CD8-positive, alpha-beta memory T cell (primary cell): ENCODE measurements at places on chromosomes 12 and 14.

GRCh38 chr14:51960866-51961265 lies 28.5 kb upstream of the RTRAF start:
- no peak for DNase-seq

DNA sequence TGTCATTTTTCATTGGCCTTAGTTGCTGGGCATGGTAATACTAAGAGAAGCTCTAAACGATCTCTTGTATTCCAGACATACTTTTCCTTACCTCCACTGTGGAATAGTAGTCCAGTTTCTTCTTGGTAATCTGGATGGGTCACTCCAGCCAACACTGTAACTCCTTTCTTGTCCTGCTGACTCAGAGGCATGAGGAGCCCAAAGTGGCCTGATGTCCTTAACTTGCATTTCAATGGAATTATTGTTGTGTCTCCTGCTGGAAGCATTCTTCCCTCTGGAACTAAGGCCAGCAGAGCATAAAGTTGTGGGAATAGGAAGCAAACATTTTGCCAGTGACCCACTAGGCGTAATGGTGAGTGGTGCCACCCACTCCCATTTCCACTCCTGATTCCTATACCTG lies 33.1 kb downstream of the DAAM1 start:
- no peak for DNase-seq

DNA sequence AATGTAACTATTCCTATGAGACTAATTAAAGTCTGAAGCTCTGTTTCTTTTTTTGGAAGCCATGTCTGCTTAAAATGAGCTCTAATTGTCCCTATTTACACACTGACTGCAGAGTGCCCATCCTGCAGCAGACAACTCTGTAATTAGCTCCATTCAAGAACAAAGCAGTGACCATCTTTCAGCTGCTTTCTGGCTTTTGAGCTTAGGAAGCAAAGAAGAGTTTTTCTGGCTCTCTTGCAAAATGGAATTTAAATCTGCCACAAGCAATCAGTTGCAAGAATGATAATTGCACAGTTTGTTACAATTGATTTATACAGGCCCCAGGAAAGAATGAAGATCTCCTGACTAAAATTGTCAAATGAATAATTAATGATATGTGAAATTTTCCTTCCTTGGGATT lies 83.4 kb downstream of the GAS2L3 start:
- no peak for DNase-seq

- DNase-seq, result peak; percentile 12
Observed at GRCh38 chr12:50057000-50057841, at the start of gene ASIC1. ASIC1 (plus strand) TSS chr12:50057596; CDS start chr12:50058767, 1,171 bp downstream.

DNA sequence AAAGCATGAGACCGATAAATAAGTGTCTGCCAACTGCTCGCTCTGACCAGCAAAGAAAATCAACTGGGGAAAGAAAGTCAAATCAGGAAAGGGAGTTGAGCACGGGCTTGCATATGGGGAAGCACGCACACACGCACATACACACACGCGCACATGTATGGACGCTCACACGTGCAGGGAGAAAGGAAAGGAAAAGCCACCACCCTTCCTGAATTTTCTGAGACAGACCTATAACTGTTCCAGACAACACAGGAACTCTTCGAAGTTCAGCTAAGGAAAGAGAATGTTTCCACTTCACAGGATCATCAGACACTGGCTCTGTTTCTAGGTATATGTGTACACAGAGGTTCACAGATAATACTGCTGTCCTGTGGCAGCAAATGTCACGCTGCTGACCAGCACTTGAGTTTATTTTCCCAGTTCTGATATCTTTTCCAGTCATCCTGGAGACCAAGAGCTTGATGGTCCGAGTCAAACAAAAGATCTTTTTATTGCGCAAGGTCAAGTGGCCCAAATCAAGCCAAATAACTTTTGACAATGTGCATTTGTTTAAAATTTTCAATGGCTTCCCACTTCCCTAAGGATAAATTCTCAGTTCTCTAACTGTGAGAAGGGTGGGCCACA lies 82.1 kb upstream of the TMCC3 start:
- no peak for DNase-seq

DNA sequence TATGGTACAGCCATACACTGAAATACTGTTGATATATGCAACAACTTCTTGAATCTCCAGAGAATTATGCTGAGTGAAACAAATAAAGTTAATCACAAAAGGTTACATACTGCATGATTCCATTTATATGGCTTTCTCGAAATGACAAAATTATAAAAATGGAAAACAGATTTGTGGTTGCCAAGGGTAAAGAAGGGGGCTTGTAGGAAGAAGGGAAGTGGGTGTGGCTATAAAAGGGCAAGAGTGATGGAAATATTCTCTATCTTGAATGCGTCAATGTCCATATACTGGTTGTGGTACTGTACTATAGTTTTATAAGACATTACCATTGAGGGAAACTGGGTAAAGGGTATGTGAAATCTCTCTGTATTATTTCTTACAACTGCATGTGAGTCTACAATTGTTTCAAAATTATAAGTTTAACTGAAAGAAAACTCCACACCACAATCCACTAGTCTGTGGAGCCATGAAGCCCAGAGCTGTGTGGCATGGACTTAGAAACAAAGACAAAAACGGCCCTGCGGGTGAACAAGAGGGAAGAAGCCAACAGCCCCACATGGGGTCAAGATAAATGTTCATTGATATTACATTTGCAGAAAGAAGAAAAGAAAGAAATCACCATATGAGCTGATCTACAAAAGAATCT lies 18.3 kb upstream of the TSPAN11 start:
- no peak for DNase-seq

DNA sequence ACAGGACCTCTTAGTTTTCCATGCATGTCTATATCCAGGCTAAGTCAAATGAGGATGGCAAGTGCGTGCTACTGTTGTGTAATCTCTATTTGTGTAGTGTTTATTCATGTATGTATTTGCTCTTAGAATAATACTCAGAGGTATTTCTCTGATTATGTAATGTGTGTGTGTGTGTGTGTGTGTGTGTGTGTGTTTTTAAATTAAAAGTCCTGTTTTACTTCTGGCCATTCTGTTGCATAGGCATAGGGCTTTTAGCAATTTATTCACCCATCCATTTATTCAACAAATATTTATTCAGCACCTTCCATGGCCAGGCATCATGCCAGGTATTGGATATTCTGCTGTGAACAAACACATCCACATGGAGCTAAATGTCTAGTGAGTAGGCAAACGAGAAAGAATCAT lies 63.5 kb downstream of the PELI2 start:
- no peak for DNase-seq

GRCh38 chr12:22687361-22688076 lies 62.5 kb downstream of the ETNK1 start:
- DNase-seq, result no peak

GRCh38 chr12:79747274-79747673 lies 56.5 kb upstream of the PAWR start:
- DNase-seq, result no peak

DNA sequence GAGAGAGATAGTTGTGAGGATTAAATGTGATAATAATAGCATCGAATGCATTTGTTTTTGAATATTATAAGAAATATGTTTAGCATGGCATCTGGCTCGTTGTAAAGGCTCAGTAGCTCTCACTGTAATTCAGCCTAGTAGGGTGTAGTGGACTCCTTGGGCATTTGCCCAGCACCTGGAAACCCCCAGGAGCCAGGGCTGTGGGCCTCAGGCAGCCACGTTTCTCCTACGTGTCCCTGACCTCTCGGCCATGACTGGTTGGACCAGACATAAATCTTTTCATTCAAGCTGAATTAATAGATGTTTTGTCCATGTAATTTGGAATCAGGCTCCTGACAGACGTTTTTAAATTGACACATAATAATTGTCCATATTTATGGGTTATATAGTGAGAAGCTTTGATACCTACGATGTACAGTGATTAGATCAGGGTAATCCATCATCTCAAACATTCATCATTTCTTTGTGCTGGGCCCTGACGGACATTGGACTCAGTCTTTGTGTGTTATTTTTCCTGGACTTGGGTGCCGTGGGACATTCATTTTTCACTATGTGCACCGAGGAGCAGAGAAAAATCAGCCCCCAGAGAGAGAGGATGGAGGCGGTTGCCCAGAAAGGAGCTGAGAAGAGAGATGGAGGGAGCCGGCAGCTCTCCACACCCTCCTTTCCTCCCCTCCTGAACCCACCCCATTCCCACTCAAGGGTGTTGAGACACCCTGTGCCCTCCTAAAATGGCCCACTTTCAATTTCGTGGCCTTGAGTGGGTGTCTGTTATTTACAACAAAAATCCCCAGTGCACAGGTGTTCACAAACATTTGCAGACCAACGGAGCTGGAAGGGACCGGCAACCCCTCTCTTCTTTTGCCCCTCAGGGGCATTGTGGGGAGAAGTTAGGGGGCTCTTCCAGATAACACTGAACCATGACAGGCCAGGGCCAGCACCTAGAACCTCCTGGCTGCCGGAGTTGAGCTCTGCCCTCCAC lies 296.4 kb downstream of the DPF3 start:
- no peak for DNase-seq

DNA sequence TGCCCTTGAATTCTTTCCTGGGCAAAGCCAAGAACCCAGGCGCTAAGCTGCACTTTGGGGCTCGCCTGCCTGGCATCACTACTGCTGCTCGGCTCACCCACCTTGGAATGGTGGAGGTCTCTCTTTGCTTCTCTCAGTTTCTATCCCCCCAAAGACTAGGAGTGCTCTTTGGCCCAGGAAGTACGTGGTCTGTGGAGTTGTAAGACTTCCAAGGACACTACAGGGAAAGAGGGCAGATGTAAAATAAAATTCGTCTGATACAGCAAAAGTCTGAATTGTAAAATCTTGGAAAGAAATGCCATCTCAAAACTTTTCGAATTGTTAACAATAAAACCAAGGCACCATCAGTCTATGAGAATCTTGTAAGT lies 52.5 kb upstream of the MAP1LC3B2 start:
- no peak for DNase-seq

- DNase-seq, result no peak
Observed at GRCh38 chr14:77102154-77102553, 4.1 kb downstream of the CIPC start.

- no peak for DNase-seq
Observed at GRCh38 chr12:2922329-2922728, 31.6 kb downstream of the TULP3 start.

GRCh38 chr14:96299441-96299840 lies 43.4 kb downstream of the BDKRB1 start:
- DNase-seq, result no peak

- no peak for DNase-seq
Observed at GRCh38 chr12:91335699-91336098, 153.1 kb upstream of the DCN start.

DNA sequence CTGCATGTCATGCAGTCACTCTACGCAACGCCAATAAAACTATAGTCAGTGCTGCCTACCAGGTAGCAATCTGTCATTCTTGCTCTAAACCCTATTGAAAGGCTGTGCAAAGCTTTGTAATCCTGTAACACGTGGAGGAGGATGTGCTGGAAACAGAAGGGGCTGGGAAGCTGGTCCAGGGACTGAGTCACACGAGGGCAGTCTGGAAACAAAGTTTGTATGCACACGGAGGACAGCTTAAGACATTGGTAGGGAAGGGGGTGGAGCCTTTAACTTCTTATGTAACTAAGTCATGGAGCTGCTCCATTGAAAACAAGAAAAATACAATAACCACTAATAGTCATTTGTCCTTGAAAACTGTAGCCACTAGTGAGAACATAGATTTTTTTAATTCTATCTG lies 128.0 kb downstream of the BCAT1 start:
- DNase-seq, result no peak

DNA sequence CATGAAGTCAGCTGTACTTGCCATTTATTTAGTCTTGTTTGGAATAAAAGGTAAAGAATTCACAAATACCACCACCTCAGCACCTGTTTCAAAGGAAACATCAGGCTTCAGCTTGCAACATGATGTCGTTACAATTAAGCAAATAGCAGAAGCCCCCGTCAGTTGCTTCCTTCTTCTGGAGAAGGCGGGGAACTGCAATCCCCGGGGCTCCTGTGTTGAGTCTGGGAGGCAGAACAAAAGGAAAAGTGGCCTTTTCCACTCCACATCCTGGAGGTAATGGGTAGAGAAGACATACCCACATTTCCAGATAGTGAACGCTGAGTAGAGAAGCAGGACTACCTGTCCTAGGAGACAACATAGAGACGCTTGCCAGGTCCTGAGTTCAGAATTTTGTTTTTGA lies 92.8 kb downstream of the DNAH10 start:
- no peak for DNase-seq

DNA sequence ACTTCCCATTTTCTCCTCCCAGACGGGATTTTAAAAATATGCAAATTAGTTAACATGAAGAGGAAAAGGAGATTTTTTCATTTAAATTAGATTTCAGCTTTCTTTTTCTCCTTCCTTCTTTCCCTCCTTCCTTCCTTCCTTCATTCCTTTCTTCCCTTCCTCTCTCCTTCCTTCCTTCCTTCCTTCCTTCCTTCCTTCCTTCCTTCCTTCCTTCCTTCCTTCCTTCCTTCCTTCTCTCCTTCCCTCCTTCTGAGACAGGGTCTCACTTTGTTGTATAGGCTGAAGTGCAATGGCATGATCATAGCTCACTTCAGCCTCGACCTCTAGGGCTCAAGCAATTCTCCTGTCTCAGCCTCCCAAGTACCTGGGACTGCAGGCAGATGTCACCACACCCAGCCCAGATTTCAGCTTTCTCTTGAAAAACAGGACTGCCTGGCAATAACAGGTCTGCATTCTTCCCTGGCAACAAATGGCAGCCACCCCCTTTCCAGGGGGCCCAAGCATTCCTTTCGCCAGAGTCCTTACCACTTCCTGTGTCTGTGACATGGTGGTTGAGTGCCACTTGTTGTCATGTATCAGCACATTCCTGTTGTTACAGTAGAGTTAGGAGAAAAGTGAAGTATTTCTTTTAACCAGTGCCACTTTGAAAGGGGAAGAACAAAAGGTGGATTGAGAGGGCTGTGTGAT lies 119.1 kb downstream of the PTPN11 start:
- DNase-seq, result no peak

DNA sequence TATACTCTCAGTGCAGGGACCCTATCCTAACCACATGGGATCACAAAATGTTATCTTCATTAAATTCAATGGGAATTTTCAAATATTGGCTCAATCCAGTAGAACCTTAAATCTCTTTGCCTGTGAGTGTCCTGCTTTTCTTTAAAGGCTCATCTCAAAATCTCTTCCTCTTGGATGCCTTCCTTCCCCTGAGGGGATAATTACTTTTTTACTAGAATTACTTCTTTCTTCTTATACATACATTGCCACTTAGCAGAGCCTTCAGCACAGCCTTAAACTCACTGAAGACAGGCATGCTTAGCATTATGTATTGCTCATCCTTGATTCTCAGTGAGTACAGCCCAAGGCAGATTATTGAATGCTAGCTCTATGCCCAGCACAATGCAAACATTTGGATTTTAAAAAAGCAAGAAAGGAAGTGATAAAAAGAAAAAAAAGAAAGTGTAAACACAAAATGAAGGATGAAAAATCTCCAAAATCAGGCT lies 1918.0 kb upstream of the FLRT2 start:
- DNase-seq, result no peak

- no peak for DNase-seq
Observed at GRCh38 chr12:97169889-97170567, 263.0 kb downstream of the NEDD1 start.
